NCI-H1436 treated with DMSO at 0.1 percent for 48 hours (cell line): ENCODE measurements at places on chromosomes 16 and 17.
A peak's percentile ranks its signal among the peaks of the same experiment; 100 is the strongest.

DNA sequence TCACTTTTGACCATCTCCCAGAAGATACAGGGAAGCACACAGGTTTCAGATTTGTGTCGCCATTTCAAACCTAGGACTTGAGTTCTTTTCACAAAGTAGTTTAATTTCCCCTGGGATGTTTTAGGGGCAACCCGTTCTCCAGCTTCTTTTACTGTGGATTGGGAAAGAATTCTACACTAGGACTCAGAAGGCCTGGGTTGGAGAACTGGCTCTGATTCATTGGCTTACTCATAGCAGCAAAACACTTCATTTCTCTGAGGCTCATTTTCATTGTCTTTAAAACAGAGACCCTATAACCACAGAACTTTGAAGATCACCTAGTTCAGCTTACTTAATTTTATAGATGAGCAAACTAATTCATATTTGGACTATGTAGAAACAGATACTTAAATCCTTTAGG, 175.9 kb upstream of the SALL1 start:
- DNase-seq, result no peak

DNA sequence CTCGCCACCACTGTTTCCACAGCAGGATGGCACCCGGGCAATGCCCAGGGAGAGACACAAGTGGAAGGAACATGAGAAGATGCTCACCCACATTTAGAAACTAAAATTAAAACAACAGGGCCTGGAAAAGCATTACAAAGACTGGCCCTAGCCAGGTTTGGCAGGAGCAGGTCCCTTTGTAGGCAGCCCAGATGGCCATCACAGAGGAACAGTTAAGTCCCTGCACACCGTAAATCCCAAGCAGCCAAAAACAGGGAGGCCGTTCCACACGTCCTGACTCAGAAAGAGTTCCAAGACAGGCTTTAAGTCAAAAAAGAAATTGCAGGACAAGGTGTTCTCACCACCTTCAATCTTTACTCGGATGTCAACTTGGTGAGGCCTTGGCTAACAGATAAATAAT, 127.1 kb downstream of the DYNLRB2 start:
- no peak for DNase-seq

GRCh38 chr17:36705874-36706731, 104.7 kb downstream of the MRM1 start:
- peak; percentile 67 for DNase-seq

- no peak for DNase-seq
These were observed 40.6 kb downstream of the KNOP1 start for GRCh38 chr16:19677402-19677801.

DNA sequence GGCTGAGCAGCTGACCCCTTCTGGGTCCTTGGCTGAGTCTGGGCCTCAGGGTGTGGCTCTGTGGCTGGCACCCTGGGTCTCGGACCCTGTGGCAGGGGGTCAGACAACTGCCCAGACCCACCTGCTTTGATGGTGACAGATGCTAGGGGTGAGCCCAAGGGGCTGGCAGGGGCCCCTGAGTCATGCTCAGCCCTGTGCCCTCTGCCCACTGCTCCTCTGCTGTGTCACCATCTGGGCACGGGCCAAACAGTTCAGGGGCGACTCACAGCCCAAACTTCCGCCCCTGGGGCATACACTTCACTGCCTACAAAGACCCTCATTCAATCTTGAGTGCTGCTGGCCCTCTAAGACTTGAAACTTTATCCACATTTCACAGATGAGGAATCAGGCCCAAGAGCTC, 5.7 kb downstream of the ADGRG1 start:
- no peak for DNase-seq

DNA sequence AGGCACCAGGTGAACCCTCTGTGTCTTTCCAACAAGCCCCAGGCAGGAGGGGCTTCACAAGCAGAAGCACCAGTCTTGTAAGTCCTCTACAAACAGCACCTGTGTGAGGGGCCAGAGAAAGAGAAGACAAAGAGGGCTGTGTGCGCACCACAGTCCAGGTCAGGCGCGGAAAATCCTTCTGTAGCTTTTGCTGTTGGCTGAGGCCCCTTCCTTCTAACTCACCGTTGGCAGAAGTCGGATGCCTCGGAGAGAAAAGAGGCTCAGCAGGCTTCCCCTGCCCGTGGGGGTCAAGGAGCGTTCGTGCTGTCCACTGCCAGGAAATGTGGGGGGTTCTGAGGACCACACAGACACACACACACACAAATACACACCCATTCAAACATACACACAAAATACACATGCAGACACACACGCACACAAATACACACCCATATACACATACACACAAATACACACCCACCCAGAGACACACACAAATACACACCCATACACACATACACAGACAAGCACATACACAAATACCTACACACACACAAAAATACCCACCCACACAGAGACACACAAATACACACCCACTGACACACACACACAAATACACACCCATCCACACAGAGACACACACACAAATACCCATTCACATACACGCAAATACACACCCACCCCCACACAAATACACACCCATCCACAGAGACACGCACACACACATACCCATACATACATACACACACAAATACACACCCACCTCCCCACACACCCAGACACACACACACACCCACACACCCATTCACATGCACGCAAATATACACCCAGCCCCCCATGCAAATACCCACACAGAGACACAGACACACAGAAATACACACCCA, 6.8 kb downstream of the ZG16B start:
- DNase-seq, result no peak

DNA sequence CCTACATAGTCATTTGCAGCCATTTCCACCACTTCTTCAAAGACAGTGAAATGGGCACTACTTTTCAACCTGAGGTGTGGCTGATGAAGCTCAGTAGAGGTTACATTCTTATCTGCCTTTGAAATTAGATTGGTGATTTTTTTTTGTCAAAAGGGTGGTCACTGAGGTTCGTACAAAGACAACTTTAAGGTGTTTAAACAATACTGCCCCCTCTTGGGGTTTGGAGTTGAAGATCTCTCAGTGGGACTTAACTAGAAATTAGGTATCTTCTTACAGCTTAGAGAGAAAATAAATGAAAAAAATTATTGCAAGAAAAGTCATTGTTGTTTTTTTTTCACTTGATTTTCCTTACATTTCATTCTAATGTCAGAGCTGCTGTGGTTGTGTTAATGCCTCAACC, 713.2 kb downstream of the CDH11 start:
- DNase-seq, result no peak

DNA sequence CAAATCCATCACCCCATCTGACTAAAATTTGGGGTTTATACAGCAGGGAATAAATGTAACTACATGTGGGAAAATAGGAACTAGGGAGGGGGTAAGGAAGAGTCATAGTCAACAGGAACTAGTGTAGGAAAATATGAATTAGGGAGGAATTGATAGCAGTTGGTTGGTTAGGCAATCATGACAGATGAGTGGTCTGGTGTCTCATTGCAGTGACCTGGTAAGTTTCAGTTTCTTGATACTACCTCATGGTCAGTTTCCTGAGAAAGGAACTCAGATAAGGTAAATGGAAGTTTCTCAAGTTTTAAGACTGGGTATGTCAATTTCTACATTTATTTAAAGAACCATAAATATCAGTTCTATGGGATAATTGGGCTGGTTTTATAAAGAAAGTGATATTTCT, 442.3 kb downstream of the NPIPA7 start:
- DNase-seq, result no peak

GRCh38 chr16:6836766-6837165, 495.9 kb upstream of the RBFOX1 start:
- DNase-seq, result no peak

DNA sequence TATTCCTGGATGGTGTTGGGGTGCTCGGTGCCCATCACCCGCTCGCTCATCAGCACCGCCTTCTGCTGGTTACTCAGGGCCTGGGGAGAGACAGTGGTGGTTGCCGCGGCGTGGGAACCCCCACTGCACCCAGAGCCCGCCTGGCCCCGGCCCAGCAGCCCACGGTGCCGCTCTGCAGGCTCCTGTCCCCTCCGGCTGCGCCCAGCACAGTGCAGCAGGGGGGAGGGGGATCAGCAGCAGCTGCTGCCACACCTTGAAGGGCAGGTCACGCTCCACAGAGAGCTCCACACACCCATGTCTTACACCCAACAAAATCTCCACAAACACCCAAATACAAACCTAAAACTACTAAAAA, 18.8 kb downstream of the CLUH start:
- no peak for DNase-seq

DNA sequence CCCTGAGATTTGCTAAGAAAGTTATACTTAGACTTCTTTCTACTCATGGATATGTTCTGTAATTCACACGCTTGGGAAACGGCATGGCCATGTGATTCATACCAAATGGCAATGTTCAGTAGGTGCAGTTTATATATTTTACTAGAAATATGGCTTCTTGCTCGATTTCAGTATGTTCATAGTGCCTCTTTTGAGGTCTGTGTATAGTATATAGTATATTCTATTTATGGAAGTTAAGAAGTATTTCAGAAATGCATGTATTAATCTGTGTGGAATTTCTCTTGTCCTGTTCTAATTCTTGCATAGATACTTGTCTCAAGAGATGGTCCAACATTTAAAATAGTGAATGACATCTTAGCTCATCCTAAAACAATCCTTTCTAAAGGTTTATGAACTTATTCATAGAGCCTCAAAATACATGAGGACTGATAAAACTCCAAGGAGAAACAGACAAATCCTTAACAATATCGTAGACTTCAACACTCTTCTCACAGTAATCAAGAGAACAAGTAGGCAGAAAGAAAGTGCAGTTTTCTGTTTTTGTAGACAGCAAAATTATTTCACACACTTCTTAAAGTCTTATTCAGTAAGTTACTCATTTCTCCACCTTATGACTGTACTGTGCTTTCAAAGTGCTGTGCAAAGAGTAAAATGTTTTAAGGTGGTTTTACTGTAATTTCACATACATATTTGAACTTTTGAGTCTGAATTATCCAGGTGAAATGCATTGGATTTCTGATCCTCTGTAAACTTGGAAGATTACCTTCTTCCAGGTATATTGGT, 11.1 kb downstream of the BPTF start:
- no peak for DNase-seq

GRCh38 chr17:44918006-44918405, 2.7 kb upstream of the GFAP start:
- DNase-seq, result no peak

DNA sequence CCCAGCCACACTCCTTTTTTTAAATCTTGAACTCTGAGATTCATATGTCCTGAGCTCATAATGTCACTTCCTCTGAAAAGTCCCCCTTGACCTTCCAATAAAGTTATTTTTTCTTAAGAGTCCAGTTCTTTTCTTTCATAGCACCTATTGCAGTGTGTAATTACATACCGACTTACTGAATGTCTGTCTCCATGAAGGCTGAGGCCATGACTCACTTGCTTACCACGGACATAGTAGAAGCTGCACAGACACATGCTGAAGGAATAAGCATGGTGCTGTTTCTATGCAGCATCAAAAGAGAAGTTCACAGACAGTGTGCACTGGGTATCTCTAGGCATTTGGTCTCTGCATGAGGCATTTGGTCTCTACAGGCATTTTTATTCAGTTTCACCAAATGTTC, 77.2 kb downstream of the C17orf67 start:
- DNase-seq, result no peak

- DNase-seq, result no peak
These were observed 28.3 kb downstream of the TMEM100 start for GRCh38 chr17:55694286-55694910.

DNA sequence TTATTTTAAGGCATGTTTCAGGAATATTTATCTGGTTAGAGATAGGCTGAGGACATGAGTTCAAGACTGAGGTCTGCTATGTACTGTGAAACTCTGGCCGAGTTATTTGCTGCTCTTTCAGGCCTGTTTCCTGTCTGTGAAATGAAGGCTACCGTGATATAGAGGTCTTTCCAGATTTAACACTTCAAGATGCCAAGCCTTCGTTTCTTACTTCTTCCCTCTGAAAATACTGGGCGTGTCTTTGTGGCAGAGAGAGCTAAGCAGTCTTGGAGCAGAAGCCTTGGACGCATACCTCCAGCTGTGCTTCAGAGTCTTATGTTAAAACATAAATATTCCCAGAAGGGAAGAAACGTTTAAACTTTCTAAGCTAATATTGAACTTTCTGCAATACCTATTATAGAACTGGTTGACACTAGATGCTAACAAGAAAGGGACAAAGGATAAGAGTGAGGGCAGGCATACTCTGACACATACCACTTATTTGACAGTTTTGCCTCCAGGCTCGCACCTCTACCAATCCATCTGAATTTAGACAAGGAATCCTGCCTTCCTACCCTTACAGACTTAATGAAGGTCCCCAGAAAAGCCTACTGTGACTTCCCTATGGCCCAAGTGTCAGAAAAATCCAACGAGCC, 17.5 kb downstream of the WIPI1 start:
- no peak for DNase-seq

DNA sequence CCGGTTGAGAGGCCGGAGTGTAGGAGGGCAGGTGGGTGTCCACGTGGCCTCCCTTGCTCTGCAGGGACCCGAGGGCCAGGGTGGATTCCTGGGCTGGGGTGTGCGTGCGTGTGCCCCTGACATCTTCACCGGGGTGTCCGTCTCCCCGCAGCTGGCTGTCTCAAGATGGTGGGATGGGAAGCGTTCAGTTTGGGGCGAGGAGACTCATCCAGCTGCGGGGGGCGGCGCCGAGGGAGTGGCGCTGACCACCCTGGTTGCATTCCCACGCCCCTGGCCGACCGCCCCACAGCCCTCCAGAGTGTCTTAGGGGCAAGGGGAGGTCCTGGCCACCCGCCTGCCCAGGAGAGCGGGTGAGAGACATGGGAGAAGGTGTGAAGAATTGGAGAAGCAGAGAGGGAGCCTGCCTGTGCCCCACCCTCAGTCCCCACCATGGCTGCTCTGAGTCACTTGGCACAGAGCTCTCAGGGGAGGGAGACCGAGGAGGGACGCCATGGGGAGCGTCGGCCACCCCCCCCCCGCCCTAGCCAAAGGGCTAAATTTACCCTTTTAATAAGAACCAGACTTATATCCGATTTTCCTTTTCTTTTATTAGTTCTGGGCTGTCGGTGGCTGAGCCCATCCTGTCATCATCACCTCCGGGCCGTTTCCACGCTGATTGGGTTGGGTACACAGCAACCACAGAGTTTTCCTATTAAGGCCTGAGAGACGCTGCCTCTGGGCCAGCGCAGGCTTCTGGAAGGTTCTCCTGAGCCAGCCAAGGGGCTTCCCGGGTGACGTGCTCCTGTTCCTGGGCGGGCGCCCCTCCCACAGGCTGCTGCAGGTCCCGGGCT, 22.0 kb downstream of the BAHCC1 start:
- no peak for DNase-seq

- no peak for DNase-seq
These were observed 13.1 kb upstream of the PRR35 start for GRCh38 chr16:546909-547770.

DNA sequence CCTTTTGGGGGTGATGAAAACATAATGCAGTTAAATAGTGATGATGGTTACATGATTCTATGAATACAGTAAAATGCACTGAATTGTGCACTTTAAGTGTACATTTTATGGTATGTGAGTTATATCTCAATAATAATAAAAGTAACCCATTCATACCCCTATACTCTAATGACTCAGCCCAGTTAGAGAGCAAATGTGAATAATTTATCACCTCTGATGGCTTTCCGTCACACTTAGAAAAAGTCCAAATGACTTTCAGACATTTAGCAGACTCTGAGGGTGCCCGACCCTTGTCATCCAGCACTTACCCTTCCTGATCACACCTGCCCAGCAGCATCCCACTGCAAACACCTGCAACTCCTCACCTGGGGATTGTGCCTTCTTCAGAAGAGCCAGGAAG, 148.1 kb upstream of the MAF start:
- no peak for DNase-seq

- no peak for DNase-seq
These were observed 405.0 kb downstream of the SHISA9 start for GRCh38 chr16:13306161-13306995.

- no peak for DNase-seq
These were observed 19.1 kb upstream of the RASD1 start for GRCh38 chr17:17514993-17515933.

GRCh38 chr16:85738923-85739715, 11.8 kb downstream of the C16orf74 start:
- DNase-seq, result no peak
